Stimulated activated CD8-positive, alpha-beta memory T cell treated with anti-CD3 and anti-CD28 coated beads, Interleukin-12 subunit alpha, Interleukin-12 subunit beta, amount 100 ng/mL, for 1 hour (primary cell): ENCODE measurements at places on chromosomes 3 and 15.
A peak's percentile ranks its signal among the peaks of the same experiment; 100 is the strongest.

- no peak for DNase-seq
Observed at GRCh38 chr3:30578479-30578878, 27.9 kb upstream of the TGFBR2 start.

- DNase-seq = no peak
Observed at GRCh38 chr3:120393761-120394160, 44.6 kb upstream of the LRRC58 start.

GRCh38 chr3:15606434-15606891 lies 4.9 kb downstream of the BTD start:
- no peak for DNase-seq

GRCh38 chr3:170632780-170633179 lies 46.9 kb upstream of the SLC7A14 start:
- DNase-seq = no peak

GRCh38 chr3:187039723-187040414 lies 99.4 kb downstream of the RPL39L start:
- no peak for DNase-seq

GRCh38 chr3:37932505-37932904 lies 58.1 kb upstream of the VILL start:
- DNase-seq = no peak

DNA sequence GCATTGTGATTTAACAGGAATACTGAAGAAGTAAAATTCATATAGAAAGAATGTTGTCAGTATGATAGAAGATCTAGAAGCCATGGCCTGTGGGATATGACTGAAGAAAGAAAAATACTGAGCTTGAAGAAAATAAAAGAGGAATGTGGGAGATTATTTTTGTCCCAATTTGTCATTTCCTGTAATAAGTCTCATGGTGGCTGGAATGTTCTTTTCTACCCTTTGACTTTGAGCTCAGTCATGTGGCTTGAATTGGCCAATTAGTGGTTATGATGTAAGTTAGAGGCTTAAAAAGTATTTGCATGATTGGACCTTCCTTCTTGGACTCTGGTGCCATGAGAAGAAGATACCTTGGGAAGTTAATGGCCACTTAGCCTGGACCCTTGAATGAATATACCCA lies 14.1 kb downstream of the APH1B start:
- DNase-seq = no peak

GRCh38 chr15:72140088-72140487 lies 21.9 kb downstream of the SENP8 start:
- DNase-seq = no peak

GRCh38 chr3:181906338-181906737 lies 194.6 kb downstream of the SOX2 start:
- DNase-seq = no peak

DNA sequence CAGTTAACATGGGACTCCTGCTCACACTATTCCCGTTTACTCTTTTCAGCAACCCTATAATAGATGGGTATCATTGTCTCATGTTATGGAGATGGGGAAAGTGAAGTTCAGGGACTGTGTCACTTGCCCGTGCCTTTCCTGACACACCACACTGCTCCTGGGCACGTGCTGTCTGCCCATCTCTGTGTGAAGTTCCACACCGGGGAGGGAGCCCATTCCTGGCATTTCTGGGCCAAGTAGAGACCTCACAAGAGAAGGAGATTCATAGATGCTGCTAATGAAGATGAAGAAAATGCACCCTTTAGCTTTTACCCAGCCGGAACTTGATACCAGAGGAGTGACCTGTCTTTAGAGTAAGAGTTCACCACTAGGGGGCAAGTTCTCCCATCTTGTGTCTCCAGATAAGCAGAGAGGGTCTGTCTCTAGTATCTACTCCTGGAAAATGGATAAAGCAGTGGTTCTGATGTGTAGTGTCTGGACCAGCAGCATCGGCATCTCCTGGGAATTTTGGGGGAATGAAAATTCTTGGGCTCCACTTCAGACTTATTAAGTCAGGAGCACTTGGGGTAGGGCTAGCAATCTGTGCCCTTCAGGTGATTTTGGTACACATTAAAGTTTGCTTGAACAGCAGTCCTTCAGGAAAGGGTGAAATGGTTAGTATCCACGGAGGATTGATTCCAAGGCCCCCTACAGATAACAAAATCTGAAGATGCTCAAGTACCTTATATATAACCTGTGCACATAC lies 2.0 kb upstream of the TOPBP1 start:
- DNase-seq = no peak

DNA sequence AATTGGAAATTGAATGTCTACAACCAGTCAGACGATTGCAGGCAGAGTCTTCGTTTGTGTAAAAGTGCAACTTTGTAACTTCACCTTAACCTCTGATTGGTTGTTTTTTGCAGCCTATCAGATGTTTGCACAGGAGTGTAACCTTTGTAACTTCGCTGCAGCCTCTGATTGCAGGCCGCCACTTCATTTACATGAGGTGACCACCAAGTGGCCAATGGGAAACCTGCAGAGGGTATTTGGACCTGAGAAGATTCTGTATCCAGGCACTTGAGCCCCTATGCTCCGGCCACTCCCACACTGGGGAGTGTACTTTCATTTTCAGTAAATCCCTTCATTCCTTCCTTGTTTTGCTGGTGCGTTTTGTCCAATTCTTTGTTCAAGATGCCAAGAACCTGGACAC lies 68.1 kb upstream of the PFN2 start:
- DNase-seq = no peak

DNA sequence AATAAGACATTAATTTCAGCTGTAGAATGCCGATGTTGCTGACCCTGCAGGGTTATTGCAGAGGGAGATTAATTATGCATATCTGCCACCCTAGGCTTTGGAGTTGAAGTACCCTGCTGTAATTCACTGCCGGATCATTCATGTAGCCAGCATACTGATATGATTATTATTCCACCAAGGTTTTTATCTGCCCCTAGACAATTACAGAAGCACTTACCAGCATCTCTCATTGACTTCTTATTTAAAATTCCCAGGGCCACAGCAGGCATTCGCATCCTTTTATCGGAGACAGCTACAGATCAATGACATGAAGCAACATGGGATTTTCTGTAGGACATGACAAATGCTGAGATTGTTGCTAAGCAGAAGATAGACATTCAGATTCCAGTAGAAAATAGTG lies 31.3 kb downstream of the IL1RAP start:
- no peak for DNase-seq

GRCh38 chr15:45457641-45458539 lies 64.7 kb downstream of the SLC30A4 start:
- DNase-seq = peak; percentile 74

- DNase-seq = peak; percentile 23
Observed at GRCh38 chr15:85583923-85584390, 203.6 kb downstream of the AKAP13 start.

DNA sequence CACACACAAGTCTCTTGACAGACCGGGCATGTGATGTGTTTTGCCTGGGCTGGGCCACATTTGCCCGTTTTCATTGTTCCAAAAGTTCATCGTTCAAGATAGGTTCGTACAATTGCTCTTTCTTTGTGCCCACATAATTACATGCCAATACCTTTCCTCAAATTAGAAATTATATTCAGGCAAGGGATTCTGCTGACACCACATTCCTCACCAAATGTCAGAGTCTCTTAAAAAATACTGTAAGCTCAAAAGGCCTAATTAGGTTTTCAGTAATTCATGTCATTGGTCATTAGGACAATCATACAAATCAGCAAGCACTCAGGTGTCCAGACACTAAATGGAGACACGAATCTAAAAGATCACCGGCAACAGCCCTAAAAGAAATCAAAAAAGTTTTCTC lies 215.3 kb downstream of the ALCAM start:
- DNase-seq = no peak

- DNase-seq = no peak
Observed at GRCh38 chr3:180996415-180996932, 6.9 kb upstream of the DNAJC19 start.

GRCh38 chr3:35305406-35305805 lies 333.9 kb upstream of the ARPP21 start:
- DNase-seq = no peak

- DNase-seq = no peak
Observed at GRCh38 chr15:45993072-45993471, 358.2 kb downstream of the SQOR start.

- DNase-seq = no peak
Observed at GRCh38 chr3:193585530-193585929, 7.5 kb upstream of the OPA1 start.

GRCh38 chr3:103786296-103786695 lies 1351.5 kb downstream of the ZPLD1 start:
- no peak for DNase-seq

- no peak for DNase-seq
Observed at GRCh38 chr15:100515758-100516157, 13.0 kb downstream of the CERS3 start.

DNA sequence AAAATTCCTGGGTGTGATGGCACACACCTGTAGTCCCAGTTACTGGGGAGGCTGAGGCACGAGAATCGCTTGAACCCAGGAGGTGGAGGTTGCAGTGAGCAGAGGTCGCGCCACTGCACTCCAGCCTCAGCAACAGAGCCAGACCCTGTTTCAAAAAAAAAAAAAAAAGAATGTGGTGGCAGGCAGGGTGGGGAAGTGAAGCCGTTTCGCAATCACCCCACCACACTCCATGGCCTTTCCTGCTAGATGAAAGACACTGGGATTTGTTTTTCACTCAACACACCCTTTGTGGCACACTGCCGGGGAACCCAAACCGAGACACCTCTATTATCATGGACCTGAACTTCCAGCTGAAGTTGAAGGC lies 172.4 kb upstream of the IQSEC1 start:
- DNase-seq = no peak

DNA sequence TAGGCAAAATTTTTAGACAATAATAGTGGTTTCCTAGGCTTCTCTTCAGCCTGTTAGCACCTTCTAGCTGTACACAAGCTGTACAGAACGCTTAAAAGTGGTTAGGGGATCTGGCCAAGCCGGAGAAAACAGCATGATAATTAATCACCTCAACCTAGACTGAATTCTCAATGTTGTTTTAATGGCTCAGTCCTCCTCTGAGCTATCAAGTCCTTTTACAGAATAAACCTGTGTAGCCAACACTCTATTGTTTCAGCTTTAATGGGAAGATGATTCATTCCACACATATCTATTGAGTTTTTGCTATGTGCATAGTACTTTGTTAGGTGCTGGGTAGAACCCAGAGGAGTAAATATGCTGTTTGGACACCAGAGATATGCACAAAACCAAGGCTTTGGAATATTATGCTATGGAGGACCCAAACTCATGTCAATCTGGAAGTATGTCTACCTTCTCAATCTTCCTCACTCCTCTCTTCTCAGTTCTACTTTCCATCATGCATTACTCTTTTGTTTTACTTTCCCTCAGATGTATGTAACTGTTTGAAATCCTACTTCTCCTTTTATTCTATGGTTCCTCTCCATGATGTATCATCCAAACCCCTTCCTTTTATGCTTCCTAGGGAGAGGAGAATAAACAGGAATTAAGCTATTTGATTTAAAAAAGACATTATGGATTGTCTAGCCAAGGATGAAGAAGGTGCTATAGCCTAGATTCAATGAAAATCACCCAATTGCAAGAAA lies 27.6 kb upstream of the UBE2E2 start:
- DNase-seq = no peak

DNA sequence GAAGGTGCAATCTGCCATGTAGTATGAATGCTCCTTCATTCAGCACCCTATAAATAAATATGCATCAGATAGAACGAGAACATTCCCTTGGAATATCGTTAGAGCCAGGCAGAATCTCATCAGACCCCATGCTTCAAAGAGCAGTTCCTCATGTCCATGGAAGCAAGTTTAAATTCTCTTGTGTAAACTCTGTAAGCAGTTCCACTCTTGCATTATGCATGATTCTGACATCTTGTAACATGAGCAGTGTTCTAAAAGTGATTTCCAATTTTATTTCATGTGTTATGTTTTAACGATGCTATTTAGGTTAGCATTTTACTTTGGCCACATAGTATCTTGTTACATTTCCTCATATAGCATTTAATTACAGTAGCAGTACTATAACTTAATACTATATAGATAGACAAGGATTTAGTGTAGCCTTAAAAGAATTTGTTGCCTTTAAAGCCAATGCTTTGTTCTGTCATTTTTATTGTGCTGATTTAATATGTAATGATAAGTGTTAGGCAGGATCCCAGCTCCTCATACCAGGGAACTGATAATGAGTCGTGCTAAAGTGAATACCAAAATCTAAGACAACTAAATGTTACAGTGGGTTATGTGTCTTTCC lies 161.2 kb upstream of the NECTIN3 start:
- DNase-seq = no peak

DNA sequence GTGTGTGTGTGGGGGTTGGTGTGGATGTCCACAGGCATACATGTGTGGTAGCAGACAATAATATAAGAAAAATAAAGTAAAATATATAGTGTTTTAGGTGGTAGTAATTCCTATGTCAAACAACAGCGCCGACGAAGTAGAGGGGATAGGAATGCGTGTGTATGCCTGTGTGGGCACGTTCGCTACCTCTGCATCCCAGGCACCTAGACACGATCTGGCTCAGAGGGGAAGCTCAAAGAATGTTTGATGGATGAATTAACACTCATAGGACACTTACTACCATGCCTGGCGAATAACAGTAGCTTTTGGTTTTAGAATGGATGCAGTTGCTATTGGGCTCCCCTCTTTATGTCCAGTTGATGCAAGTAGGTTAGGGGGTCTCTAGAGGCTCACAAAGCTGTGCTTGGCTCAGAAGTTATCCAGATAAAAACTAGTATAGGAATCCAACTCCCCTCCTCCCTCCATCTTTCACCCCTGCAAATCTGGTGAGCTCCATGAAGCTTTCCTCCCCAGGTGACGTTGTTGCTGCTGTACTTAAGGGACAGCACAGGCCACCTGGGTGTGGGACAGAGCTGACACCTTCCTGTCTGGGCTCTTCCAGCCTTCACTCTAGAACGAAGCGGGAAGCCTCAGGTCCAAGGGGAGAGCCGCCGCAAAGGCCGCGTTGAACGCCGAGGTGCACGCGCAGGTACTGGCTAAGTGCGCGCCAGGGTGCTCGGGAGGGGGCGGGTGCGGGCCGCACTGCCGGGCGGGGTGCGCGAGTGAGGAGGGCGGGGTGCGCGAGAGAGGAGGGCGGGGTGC lies 192.6 kb upstream of the LYSMD4 start:
- DNase-seq = peak; percentile 57
